ENCODE measurements at places on chromosomes 2 and 18.

- DNase-seq = no peak
Measured at GRCh38 chr2:176763851-176764404, 448.7 kb upstream of the HNRNPA3 start.

DNA sequence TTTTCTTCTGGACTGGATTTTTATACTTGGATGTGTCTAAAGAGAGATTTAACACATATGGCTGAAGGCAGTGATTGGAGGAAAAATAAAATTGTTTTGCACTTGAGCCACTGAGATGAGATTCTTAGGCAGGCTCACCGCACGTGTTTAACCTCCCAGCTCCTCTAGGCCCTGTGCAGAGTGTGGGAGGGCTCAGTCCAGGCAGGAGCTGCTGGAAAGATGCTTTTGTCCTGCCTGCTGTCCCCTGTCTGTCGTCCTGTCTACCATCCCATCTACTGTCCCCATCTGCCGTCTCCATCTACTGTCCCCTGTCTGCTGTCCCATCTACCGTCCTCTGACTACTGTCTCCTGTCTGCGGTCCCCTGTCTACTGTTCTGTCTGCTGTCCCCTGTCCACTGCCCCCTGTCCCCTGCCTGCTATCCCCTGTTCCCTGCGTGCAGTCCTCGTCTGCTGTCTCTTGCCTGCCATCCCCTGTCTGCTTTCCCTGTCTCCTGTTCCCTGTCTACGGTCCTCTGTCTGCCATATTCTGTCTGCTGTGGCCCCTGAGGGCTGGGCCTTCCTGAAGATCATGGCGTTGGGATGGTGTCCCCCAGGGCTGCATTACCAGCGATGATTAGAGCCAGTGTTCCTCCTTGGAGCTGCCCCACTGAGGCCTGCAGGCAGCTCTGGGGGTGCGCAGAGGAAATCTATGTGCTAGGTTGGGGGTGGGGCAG lies 43.7 kb upstream of the HS6ST1 start:
- no peak for DNase-seq

- no peak for DNase-seq
Measured at GRCh38 chr2:142862299-142862698, 15.2 kb upstream of the KYNU start.

GRCh38 chr2:129925381-129925780 lies 54.1 kb upstream of the RAB6C start:
- no peak for DNase-seq

Data from HTR-8/SVneo (cell line).